ENCODE measurements at places on chromosomes 7 and 10. TPM values are rescaled to one million over a fixed set of nuclear protein-coding genes. Genes with fewer than 3 reads are reported as not detected.

Gene PRPS1L1
- total RNA-seq = not detected

DNA sequence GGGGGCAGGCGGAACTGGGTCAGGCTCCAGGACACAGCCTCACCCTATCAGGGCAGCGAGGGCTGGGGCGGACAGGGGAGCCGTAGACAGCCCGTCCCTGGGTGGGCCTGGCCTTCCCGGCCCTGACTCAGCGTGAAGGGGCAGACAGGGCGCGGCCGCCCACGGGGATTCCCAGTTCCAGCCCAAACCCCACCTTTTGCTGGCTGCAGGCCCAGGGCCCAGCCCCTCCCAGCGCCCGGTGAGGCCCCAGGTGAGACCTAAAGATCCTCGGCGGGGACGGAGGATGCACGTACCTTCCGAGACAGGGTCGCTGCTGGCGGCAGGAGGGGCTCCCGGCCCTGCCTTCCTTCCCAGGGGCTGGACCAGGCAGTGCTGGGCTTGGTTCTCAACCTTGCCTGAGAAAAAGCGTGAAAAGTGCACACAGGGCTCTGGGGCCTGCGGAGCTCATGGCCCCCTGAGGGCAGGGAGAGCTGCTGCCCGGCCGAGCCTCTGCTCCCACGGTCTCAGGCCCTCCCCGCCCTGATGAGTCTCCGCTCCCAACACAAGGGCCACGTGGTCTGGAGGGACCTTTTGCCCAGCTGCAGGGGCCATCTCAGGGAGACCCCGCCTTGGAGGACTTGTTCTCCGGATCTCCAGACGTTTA, 43.9 kb upstream of the DNAJB6 start:
- no peak for DNase-seq

DNA sequence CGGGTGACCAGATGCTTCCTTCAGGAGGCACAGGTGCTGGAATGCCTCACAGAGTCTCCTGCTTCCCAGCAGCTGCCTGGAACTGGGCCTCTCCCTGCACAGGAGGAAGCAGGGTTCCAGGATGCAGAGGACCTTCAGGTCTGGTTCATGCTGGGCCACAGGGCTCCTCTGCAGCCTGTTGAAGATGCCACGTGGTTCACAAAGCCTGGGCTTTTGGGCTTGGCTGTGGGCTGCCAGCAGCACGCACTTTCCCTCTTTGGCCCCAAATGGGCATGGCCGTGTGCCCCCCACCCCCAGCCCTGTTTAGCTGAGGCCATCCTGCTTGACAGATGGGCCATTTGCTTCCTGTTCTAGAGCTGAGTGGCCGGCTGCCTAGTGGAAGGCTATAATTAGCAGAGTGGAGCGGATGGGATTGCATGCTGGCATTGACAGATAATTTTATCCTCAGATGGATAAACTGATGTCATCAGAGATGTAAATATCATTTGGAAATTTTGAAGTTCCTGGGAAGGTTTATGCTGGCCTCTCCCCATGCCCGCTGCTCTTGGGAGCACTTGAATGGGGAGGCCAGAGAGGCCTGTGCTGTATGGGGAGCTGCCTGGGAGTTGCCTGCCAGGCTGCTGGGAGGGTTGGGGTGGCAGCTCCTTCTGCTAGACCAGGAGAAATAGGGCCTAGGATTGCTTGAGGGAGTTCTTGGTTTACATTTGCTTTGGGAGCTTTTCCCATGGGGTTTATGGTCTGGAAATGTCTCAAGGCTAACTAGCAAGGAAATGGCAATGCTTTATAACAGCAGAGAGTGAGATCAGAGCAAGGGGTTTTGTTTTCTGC, 28.2 kb downstream of the TSPAN15 start:
- no peak for DNase-seq

- DNase-seq = no peak
These were observed 2.6 kb downstream of the DRGX start for GRCh38 chr10:49393301-49393700.

DNA sequence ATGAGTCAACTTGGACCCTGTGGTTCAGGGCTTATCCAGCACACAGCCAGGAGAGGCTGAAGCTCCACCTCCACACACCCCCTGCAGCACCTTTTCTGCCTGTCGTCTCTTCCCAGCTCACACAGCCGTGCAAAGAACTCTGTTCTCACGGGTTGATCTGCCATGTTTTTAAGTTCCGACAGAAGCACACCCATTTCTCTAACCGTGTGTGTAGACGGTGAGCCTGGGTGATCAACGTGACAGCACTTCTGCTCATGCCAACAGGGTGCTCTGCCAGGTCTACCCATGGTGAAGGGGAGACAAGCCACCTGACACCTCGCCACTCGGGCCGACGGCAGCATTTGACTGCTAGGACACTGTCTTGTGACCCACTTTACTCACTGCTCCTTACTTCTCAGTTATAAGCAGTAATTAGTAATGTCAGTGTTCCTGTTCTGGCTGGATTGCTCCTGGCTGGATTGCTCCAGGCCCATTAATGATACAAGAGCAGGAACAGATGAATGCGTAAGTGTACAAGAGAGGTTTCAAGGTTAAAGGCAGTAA, 90.5 kb downstream of the RNF216 start:
- DNase-seq = no peak

DNA sequence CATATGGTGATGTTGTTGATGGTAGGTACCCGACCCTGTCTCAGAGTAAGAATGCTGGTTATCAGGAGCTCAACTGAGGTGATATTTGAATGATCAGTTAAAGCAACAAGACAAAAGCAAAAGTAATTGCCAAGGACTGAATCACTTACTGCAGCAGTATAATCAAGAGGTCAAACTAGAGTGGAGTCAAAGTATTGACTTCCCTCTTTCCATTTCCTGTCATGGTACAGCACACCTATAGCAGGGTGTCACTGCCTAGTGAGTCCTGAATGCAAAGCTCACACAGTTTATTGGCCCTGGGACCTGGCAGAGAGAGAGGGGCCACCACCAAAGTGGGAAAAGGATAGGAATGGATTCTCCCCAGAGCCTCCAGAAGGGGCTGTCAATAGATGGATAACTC, 886.1 kb upstream of the SORCS1 start:
- no peak for DNase-seq

Gene ASZ1
- not detected for total RNA-seq

Gene NPVF
- total RNA-seq = not detected

- DNase-seq = no peak
These were observed 85.9 kb upstream of the GATA3 start for GRCh38 chr10:7968510-7969112.

DNA sequence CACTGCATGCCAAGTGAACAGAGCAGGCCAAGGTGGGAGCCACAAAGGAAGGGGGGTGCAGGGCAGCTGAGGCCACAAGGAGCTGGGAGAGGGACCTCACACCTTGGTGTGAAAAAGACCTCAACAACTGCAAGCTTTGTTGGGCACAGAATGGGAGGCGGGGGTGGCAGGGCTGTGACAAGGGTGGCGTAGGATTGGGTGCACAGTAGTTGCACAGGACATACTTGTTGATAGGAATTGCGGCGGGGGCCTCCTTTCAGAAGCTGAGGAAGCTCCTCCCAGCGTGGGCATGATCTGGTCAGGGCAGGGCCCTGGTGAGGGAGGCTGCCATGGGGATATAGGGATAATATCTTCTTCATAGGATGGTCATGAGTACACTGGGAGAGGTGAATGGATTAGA, 25.8 kb downstream of the POLL start:
- DNase-seq = no peak

- no peak for DNase-seq
These were observed 5.7 kb downstream of the FRAT2 start for GRCh38 chr10:97328646-97329453.

Gene DYNC1I1
- total RNA-seq = 24.6 TPM

Gene H2BK1
- not detected for total RNA-seq

Gene VWA2
- not detected for total RNA-seq

- peak; percentile 21 for DNase-seq
These were observed 12.2 kb upstream of the RSBN1L start for GRCh38 chr7:77684030-77684429.

DNA sequence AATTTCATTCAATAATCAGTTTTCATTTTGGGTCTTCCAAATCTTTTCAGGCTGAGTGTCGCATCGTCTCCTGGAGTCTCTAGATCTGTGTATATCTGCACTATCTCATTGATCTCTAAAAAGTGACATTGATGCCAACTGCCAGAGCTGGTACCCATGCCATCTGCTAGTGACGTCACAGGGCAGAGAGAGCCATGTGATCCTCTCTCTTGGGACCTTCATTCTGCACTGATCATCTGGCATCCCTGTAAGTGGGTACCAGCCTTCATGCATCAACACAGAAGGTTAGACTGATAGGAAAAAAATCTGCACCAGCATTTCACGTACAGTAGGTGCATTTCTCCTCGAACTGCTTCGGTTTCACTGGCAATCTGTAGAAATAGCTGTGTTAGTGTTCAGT, at the start of gene NEUROD6:
Gene NEUROD6, minus strand, starts transcription at position 124 of the 400 bp plus-strand sequence. CDS start 1,458 bp downstream, outside the sequence.
- DNase-seq = no peak

Gene MTPN
- 95.0 TPM for total RNA-seq

GRCh38 chr7:7909376-7909775, 59.2 kb upstream of the GLCCI1 start:
- DNase-seq = no peak

Gene NOM1
- 18.4 TPM for total RNA-seq

DNA sequence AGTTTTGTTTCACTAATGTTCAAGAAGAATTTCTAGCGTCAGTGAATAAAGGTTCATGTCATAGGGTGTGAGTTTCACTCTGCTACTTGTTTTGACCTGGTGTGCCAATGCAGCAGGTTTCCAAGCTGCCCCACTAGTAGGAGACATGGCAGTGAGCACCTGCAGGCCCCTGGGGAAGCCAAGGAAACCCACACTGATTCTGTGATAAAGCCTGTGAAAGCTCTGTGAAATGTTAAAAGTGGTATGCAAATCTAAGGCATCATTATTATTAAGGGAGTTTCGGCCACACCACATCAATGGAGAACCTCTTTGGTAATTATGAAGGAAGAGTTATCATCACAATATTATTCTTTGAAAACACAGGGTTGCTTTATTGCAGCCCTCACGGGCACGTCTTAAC, 46.4 kb downstream of the ABCB5 start:
- no peak for DNase-seq

- DNase-seq = no peak
These were observed 11.1 kb upstream of the PPP2R2D start for GRCh38 chr10:131889755-131890154.

DNA sequence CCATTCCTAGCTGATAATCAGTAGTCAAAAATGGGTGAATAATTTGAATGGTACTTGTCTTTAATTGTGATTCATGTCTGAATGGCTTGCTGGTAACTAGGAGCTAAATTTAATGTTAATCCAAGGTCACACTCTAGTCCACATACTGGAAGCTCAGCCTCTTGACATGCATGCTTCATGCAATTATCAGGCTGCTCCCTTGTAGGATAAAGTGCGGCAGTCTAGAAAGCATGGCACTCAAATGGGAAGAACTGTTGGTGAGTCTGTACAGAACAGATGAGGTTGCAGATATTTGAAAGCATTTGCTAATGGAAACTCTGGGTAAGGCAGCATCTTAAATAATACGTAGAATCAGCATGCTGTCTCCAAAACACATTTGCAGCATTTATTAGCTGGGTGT, 499.4 kb downstream of the AUTS2 start:
- DNase-seq = no peak

Gene FAM3C
- 38.9 TPM for total RNA-seq

DNA sequence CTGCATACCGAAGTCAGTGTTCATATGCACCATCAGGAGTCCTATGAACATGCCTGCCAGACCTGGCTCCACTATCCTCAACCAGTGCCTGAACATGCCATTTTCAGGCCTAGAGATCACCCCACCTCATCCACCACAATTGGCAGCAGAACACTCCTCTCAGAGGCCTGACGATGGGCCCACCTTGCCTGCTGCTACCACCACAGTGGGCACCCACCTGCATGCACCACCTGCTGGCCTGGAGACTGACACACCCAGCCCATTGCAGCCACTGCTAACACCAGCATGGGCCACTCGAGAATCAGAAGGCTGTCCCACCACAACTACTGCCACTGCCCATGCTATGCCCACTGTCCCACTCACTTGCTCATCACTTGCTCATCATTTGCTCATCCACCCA, 130.7 kb upstream of the FAM13C start:
- DNase-seq = no peak

DNA sequence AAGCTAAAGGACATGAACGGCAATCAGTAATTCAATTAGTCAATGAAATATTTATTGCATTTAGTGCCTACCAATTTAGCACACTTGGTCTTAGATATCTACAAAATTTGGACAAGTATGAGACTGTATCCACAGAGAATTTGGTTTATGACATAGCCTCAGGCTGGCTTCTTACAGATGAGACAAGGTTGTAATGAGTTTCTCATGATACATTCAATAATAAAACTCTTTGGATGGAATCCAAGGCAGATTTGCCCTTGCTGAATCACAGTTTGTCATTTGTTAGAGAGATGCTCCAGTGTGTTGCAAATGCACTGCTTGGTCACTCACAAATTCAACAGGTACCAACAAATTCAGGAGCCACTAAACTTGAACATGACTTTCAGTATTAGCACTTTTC, 162.5 kb downstream of the GPR37 start:
- DNase-seq = no peak

GRCh38 chr7:45920502-45921380, at the start of gene IGFBP3:
Gene IGFBP3 (minus strand): TSS chr7:45921272. CDS start chr7:45921140, 132 bp downstream.
- DNase-seq = no peak

- DNase-seq = no peak
These were observed 41.3 kb upstream of the CALN1 start for GRCh38 chr7:72453471-72453870.

GRCh38 chr7:70494225-70495032, 637.5 kb upstream of the GALNT17 start:
- no peak for DNase-seq

GRCh38 chr10:11757454-11757820, 15.3 kb downstream of the ECHDC3 start:
- DNase-seq = peak; percentile 58

Gene CLDN3
- not detected for total RNA-seq

Gene CUBN
- 4.1 TPM for total RNA-seq

Gene PPP1R9A
- total RNA-seq = 5.7 TPM

GRCh38 chr7:142760071-142760642, 10.6 kb upstream of the PRSS2 start:
- no peak for DNase-seq

GRCh38 chr7:12719141-12719919, 31.9 kb downstream of the ARL4A start:
- no peak for DNase-seq

- DNase-seq = no peak
These were observed 51.3 kb downstream of the NEURL1 start for GRCh38 chr10:103544657-103545310.
